ENCODE measurements at places on chromosomes 4 and X.

GRCh38 chrX:100090931-100091330 is 319.1 kb downstream of the PCDH19 start:
- DNase-seq, result no peak

DNA sequence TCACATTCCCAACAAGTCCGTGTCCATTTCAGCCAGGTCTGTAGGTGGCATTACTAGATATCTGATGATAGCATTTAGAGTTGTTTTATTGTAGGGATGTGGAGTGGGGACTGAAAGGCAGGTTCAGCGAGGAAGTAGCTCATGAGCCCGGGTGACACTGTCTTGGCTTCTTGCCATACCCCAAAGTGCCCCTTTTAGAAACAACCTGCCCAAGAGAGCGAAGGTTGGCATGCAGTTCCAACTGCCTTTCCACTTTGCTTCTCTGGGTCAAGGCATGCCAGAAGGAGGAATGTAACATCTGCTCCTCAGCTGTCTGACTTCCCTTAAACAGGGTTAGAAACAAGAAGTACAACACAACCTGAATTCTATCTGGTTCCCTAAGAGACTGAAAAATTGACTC is 9.0 kb downstream of the GRIA3 start:
- DNase-seq, result no peak

DNA sequence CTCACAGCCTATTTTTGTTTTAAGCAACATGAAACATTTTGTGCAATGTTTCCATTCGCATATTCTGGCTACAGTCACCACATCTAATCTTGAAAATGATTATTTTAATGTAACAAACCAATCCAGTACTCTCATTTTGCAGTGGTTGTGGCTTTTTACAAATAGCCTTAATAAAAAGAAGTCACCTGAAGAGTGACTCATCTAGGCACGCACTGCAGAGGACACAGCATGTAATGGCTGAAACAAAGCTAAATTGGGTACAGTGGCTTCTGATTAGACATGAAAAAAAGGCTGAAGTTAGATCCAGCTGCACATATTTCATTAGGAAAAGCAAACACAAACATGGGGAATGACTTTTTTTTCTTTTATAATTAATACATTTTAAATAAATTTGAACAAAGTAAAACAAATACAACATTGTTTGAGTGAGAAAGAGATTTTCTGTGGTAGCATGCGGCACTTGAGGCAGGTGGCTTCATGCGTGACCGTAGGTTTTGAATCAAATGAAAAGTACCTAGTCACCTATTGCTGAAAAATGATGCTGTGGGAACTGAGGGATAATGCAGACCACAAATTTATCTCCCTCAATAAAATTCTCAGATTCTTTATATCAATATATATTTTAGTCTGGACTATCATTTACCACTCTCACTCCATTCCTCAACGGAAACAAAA is 240.8 kb upstream of the DDX53 start:
- no peak for DNase-seq

GRCh38 chr4:24226667-24227066 is 336.8 kb upstream of the PPARGC1A start:
- DNase-seq, result no peak

DNA sequence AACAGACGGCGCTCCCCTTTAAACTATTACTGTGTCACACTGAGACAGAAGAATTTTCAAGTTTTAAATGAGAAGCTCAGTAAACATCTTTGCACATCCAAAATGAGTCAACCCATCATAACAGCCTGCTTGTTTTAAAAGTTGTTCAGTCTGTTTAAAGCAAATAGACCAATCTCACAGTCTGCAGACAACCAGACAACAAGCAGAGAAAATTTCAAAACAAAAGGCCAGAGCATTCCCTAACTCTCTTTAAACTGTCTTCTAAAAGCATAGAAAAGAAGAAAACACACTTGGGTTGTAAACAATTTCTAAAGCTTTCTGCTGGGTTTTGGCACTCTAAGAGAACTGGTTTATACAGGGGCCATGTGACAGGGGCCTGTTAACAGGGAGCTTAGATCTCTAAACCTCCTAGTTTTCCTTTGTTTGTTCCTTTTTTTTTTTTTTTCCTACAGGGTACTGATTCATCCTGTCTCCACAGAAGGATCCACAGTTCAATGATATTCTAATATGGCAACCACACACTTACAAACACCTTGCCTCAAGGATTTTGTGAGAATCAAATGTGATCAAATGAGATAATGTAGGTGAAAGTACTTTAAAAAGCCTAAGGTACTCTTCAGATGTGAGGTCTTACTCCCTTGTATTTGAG is 100.8 kb upstream of the MAML3 start:
- DNase-seq, result no peak

GRCh38 chrX:22699581-22700091 is 300.1 kb upstream of the DDX53 start:
- DNase-seq, result no peak

GRCh38 chr4:84937381-84937977 is 29.0 kb downstream of the WDFY3 start:
- no peak for DNase-seq

- peak; percentile 24 for DNase-seq
Observed at GRCh38 chr4:26288355-26288909, 32.4 kb upstream of the RBPJ start.

- DNase-seq, result peak; percentile 55
Observed at GRCh38 chr4:182699795-182700194, 217.4 kb downstream of the DCTD start.

GRCh38 chrX:149365061-149365460 is 140.0 kb downstream of the IDS start:
- no peak for DNase-seq

DNA sequence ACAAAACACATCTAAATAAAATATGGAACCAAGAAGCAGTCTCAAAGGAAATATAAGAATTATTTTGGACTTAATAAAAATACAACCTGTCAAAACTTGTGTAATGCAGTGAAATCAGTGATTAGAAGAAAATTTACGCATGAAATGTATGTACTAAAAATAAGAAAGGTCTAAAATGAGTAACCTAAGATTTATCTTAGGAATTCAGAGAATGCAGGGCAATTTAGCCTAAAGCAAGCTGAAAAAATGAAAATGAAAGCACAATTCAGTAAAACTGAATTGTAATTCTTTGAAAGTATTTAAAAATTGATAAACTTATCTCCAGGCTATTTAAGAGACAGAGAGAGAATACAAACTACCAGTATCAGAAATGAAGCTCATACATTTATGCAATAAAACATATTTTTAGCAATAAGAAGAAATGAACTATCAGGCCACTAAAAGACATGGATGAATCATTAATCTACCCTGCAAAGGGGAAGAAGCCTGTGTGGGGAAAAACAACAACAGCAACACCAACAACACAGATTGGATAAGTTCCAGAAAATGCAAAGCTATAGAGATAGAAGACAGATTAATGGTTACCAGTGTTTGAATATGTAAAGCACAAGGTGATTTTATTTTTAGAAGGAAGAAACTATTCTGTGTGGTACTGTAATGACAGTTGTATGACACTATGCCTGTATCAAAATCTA is 442.0 kb upstream of the ADGRL3 start:
- no peak for DNase-seq

DNA sequence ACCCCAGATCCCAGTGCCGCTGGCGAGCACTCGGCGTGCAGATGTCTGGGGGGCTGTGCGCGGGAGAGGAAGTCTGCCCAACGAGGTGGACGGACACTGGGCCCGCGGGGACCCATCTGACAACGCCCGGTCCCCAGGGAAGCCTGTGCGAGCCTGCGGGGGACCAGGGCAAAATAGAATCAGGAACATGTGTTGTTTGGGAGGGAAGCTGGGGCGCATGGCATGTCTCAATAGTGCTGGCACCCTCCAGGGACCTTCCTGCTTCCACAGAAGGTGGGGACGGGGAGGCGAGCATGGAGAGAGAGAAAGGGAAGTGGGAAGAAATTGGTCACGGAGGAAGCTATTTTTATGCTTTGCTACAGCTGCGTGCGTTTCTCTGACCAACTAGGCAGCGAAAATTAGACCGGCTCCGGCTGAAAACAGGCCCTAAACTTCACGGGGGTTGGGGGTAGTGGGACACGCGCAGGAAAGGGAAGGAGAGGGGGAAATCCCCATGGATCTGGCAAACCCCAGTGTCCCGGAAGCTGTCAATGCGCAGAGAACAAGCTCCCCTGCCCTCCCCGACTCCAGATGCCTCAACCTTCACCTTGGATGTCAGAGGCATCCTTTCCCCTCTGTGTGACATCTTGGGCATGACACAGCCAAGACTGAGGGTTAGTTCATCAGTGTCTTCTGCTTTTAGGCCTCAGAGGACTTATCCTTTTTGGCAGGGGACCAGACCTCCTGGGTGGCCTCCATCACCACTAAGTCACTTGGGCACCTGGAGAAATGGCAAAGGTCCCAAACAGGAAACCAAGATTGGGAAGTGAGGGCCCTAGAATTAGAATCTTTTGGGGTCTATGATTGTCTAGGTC is 169.8 kb upstream of the BCOR start:
- peak; percentile 54 for DNase-seq

GRCh38 chr4:99314211-99314610 is 7.0 kb downstream of the ADH1B start:
- DNase-seq, result no peak
